Hematopoietic multipotent progenitor cell treated with erythropoietin and hydrocortisone succinate and interleukin-3 and kit ligand, for 15 days (in vitro differentiated cells): ENCODE measurements at places on chromosomes 1 and 21.

- no peak for DNase-seq
These were observed 326.0 kb upstream of the RUNX1 start for GRCh38 chr21:35375115-35375514.

- DNase-seq, result no peak
These were observed 269.4 kb downstream of the HLX start for GRCh38 chr1:221148660-221149059.

GRCh38 chr1:147478521-147478920 lies 62.8 kb upstream of the BCL9 start:
- no peak for DNase-seq

DNA sequence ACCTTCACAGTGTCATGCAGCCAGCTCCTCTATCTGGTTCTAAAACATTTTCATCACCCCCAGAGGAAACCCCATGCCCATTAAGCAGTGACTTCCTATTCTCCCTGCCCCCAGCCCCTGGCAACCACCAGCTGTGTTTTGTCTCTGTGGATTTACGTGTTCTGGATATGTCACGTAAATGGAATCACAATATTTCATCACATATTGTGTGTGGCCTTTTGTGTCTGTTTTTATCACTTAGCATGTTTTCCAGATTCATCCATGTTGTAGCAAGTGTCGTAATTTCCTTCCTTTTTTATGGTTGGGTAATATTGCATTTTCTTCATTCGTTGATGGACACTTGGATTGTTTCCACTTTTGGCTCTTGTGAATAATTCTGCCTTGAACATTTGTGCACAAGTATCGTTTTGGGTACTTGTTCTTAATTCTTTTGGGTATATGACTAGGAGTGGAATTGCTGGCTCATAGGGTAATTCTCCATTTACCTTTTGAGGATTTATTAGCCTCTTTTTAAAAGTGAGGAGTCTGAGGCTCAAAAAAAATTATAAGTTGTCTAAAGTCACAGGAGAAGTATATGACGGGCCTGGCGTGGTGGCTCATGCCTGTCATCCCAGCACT lies 127.0 kb downstream of the MRPS6 start:
- no peak for DNase-seq

- DNase-seq, result no peak
These were observed 640 bp upstream of the CYP2J2 start for GRCh38 chr1:59927213-59927612.

DNA sequence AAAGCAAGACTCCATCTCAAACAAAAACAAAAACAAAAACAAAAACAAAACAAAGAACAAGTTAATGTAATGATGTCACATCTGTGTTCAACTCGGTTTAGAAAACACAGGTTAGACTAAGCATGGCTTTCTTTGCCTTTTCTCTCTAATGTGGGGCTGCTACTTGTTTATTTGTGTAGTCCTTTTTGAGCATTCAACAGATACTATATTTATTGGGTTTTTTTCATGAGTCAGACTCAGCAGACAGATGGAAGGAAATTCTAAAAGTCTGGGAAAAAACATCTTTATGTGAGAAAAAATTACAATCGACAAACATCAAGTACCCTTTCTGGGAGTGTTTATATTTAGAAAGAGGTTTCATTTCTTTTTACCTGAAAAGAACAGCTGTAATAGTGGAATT lies 22.3 kb upstream of the OTUD3 start:
- no peak for DNase-seq

DNA sequence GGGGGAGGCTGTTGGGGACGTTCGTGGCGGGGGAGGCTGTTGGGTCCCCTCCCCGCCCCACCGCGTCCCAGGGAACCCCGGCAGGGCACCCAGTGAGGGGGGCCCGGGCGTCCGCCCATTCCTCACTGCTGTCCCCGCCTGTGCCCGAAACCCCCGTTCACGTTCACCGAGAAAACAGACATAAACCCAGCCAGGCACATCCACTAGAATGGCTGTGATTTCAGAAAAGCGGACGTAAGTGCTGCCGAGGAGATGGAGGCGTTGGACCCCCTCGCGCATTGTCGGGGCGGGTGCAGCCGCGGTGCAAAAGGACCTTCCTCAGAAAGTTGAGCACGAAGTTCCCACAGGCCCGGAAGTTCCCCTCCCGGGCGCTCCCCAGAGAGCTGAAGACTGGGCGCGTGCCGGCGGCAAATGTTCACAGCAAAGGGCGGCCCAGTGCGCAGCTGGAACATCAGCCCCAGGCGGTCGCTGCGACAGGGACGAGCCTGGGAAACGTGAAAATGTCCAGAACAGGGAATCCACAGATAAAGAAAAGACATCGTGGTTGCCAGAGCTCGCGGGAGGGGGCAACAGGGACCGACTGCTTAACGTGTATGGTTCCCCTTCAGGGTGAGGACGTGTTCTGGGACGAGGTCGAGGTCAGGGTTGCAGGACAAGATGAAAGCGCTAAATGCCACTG lies 18.5 kb upstream of the SAMD11 start:
- DNase-seq, result no peak

GRCh38 chr21:26519142-26519541 lies 53.9 kb downstream of the CYYR1 start:
- no peak for DNase-seq

DNA sequence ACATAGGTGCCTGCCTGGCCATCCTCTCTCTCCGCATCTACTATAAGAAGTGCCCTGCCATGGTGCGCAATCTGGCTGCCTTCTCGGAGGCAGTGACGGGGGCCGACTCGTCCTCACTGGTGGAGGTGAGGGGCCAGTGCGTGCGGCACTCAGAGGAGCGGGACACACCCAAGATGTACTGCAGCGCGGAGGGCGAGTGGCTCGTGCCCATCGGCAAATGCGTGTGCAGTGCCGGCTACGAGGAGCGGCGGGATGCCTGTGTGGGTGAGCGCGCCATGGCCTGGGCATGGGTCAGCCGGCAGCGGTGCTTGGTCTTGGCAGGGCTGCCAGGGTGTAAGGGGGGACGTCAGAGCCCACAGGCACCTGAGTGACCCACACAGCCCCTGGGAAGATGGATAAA lies 13.3 kb downstream of the EPHA8 start:
- DNase-seq, result no peak

DNA sequence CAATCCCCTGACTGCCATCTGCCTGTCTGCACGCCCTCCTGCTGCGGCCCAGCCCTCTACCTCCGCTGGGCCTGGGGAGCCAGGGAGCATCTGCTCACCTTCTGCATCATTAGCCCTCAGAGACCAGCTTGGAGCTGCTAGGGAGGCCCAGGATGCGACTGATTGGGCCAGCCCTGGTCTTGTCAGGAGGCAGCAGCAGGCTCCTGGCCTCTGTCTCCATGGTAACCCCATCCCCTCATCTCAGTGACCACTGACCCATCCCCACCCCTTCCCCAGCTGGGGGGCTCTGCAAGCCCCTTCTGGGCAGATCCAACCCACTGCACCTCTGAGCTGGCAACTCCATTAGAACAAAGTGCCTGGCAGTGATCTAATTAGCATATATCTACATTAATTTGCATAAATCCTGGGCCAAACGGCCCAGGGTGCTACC lies 37.7 kb downstream of the NKAIN1 start:
- DNase-seq, result no peak

DNA sequence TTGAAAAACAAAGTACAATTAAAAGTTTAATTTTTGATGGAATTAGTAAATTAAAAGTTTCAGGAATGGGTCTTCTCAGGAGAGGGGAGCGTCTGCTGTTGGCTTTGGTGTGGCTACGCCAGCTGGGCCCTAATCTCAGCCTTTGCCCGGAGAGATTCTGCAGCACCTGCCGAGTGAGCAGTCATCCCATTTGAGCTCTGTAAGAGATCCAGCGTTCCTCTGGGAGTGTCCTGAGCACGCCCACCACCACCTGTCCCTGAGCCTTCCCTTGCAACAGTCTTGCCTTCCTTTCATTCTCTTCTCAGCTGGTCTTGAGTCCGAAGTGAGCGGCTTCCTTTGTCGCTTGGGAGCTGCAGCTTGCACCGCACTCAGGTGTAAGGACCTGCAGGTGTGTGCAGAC lies 263.1 kb downstream of the CAMTA1 start:
- DNase-seq, result no peak

DNA sequence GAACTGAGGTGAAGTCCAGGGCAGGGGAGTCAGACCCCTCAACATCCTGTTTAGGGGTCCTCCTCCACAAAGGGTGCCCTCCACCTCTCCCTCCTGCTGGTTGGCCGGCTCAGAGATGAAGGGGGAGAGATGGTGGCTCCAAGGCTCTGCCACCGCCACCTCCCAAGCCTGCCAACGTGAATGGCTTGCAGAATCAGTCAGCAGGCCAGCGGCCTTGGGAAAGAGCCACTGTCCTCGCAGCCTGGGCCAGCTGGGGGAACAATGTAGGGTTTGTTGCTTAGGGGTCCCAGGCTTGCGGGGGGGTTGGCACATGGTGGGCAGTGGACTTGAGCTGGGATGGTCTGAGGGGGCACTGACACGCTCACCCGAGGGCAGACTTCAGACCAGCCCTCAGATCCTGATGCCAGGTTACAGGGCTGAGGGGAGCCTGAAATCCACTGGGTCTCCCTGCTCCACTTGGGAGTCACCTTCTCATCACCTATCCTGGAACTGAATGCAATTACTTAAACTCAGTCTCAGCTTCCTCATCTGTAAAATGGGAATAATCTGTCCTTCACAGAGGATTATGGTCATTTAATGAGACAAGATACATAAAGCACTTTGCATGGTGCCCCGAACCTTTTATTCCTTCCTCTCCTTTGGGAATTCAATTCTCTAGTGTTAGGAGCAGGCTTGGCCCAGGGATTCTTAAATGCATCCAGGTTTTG lies 8.3 kb downstream of the GPR37L1 start:
- no peak for DNase-seq

GRCh38 chr21:25176637-25177412 lies 430.5 kb downstream of the MRPL39 start:
- DNase-seq, result no peak

- DNase-seq, result no peak
These were observed 90.3 kb downstream of the CCDC185 start for GRCh38 chr1:223483511-223483910.
